Activated gamma-delta T cell (primary cell): ENCODE measurements at places on chromosomes 6 and 20.

GRCh38 chr20:11195899-11196558 is 522.2 kb upstream of the JAG1 start:
- no peak for DNase-seq

GRCh38 chr20:18496740-18497592 is at the start of gene RBBP9:
TSS of gene RBBP9 (minus strand) at chr20:18497225. CDS start at chr20:18497167, 58 bp downstream.
- peak; percentile 50 for DNase-seq

GRCh38 chr20:5714261-5715041 is 35.8 kb upstream of the SHLD1 start:
- no peak for DNase-seq

DNA sequence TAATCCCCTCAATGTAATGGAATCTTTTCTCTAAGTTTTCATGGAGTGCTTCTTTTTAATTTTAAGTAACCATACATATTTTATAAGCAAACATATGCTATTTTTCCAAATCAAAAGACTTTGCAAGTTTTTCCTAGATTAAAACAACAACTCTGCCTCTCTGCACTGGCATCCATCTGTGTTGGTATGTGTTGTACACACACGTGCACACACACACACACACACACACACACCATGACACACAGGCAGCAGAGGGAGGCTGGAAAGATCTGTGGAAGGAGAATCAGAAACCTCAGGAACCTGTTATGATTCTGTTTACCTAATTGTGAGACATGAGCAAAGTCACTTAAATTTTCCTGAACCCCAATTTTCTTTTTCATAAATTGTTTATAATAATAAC is 295.0 kb upstream of the PRDM1 start:
- DNase-seq: no peak

DNA sequence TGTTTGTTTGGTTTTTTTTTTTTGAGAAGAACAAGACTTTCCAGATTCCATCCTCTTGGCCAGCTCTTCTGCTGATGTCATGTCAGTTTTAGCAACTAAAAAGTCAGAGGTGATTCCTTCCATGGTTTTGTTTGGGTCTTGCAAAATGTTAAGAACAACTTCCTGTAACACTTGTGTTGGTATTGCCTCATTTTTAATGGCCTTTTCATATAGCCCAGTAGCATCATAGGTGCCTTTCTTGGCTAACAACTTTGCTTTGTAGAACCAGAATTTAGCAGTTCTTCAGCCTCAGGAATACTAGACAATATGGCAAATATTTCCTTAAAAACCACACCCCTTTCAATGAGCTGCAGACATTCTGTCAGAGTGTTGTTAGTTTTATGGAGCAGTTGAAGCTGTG is 99.5 kb upstream of the SIRPG start:
- DNase-seq: no peak

- no peak for DNase-seq
These were observed 37.2 kb upstream of the PLCB1 start for GRCh38 chr20:8094850-8095249.

GRCh38 chr6:101114703-101115102 is 233.6 kb upstream of the ASCC3 start:
- DNase-seq: no peak

- DNase-seq: peak; percentile 30
These were observed 381 bp downstream of the MAP3K7 start for GRCh38 chr6:90586546-90586835.

- DNase-seq: no peak
These were observed 86.7 kb upstream of the NEDD9 start for GRCh38 chr6:11318835-11319813.

DNA sequence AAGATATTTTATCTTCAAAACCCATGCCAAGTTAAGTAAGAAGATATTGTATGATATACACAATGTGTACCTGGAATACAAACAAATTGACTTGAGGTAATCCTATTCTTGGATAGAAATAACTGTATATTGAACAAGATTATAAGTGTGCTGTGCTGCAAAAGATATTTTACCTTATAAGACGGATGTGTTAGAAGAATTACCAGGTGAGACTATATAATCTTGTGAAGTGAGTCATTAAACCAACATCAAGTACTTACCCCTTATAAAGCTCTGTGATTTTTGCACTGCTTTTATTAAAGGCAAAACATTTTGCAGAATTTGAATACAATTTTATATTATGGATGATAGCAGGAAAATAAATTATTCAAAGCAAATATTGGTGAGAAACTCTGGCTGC is 570.0 kb downstream of the MMUT start:
- DNase-seq: no peak

- no peak for DNase-seq
These were observed 24.1 kb upstream of the RALY start for GRCh38 chr20:33969563-33969962.

DNA sequence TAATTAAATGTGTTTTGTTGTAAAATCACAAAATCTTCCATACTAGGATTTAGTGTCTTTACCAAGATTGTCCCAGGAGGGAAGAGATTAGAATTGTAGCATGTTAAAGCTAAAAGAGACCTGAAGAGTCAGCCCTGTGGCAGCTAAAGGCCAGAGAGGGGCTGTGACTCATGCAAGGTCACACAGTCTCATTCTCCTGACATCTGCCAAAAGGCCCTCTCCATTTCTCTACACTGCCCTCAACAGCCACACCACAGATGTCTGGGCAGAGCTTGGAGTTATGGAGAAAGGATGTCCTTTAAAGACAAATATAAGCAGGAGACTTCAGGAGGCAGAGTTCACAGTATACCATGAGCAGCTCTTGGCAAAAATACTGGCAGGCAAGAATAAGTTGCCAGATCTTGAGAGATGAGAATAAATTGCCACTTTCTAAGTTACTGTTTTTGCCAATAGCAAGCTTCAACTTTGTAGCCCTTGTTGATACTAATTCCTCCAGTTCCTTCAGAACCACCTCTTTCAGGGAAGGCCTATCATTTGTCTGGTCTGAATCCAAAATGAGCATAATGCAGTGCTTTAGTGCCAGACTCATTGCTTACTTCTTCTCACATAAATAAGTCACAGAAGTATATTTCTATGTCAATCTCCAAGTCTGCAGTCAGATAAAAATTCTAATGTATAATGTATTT is 41.7 kb downstream of the AKIRIN2 start:
- DNase-seq: no peak

DNA sequence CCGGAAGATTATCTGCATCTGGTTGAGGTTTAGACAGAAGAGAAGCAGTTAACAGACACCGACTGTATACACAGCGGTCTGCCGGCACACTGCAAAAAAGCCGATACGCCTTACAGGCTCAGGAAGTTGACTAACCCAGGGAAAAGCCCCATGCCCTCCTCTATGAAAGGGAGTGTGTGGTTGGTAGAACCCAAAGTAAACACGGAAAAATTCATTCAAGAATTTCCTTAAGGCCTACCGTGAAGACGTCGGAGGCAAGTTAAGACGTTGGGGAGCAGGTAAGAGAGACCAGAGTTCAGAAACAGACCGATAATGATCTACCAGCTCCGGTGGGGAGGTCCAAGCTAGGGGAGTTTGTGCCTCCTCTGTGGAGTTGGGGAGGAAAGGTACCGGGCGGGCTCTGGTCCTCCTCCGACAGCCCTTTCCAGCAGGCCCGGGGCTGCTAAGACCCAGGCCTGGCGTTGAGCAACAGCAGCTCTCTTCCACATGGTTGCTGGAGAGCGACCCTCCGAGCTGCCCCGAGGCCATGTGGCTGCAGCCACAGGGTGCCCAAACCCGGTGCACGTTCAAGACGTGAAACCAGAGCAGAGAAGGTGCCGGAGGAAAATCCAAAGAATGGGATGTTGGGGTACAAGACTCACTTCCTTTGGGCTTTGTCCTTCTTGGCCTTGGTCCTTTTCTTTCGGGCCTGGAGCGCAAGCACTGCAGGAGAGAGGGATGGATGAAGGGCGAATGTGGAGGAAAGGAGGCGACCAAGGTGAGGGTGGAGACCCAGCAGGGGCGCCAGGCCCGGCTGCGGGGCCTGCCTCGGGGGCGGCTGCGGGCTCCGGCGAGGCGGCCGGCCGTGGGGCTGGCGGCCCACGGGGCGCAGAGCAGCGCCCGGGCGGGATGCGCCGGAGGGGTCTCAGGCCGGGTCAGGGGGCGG is 809 bp downstream of the SRPK1 start:
- no peak for DNase-seq

DNA sequence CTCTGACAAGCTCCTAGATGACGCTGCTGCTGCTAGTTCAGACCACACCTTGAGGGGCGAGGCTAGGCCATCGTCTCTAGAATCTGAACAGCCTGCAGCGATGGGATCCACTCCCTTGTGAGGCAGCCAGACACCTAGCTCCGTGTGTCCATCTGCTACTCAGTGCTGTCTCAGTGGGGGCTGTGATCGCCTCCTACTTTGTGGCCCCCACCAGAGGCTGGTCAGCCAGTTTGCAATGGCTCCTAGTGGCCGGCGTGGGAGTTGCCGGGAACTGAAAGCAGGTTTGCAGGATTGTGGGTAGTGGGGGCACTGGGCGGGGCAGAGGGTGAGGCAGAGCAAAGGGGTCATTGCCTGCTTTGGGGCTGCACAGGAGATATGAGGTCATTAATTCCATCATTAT is 2.8 kb downstream of the CCN5 start:
- no peak for DNase-seq

DNA sequence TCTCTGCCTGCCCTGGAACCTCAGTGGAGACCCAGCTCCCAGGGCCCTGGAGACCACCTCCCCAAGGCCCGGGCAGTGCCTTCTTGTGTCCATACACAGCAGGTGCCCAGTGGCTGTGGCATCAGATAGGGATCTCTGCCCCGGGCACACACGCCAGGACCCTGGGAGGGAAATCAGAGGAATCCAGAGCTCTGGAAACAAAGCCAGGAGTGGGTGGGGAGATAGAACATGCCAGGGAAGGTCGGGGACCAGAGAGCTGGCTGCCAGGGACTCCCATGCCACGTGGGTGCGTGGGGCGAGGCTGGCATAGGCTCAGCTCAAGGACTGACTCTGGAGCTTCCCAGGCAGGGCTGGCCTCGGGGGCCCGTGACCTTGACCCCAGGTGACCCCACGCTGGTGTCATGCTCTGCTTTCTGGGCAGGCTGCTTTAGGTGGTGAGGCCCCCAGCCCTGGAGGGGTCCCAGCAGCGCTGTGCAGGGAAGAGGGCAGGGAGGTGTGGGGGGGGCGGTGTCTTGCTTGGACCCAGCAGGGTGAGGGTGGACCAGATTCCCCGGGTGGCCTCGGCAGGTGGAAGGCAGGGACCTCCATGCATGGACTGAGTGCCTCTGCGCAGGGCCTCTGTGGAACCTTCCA is 17.6 kb upstream of the GATA5 start:
- no peak for DNase-seq

DNA sequence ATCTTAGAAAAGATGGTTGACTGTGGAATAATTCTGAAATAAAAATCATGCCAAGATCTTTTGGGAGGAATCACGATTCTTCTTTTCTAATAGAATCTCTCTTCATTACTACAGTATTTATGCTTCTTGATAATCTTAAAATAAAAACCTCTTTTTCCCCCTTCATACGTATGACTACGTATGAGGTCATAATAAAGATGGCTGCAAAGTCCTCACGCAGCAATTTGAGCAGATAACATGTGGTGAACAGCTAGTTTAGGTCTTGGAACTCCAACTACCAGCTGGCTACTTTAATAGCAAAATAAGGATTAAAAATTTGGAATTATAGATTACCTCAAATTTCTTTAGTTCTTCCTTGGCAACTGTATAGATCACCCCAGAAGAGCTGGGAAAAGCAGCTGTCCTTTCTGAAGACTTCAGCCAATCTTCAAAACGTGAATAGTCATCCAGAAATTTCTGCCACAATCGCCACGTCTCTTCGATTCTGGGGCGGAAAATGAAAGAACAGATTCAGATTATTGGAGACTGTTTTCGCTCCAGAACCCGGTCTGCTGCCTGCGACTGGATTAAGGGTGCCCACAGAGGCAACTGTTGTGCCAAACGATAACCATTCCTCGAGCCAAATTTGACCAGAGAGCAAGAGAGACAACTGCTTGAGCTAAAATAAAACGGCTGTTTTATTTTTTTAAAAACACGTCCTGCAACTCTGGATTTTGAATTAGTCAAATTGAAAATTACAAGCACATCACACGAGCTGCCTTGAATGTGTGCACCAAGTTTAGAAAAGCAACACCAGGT is 347.3 kb downstream of the ESR1 start:
- DNase-seq: no peak

DNA sequence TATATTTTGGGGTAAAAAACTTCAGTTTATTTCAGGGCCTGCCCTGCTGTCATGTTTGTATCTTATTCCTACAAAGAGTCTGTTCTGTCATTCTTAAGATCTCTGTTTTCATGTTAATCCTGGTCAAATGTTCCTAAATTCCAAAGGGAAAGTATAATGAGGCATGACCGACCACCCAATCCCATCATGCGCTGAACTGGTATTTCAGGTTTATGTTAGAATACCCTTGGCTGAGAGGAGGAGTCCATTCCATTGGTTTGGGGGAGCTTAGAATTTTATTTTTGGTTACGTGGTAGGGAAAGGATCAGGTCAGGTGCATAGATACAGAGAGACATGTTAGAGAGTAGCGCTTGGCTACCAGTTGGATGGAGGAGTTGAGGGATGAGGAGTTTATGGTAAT is 25.7 kb downstream of the CFAP61 start:
- no peak for DNase-seq

- no peak for DNase-seq
These were observed 56.6 kb downstream of the SYTL3 start for GRCh38 chr6:158706369-158706982.

GRCh38 chr20:35559042-35559693 is 17.3 kb downstream of the ERGIC3 start:
- DNase-seq: no peak

DNA sequence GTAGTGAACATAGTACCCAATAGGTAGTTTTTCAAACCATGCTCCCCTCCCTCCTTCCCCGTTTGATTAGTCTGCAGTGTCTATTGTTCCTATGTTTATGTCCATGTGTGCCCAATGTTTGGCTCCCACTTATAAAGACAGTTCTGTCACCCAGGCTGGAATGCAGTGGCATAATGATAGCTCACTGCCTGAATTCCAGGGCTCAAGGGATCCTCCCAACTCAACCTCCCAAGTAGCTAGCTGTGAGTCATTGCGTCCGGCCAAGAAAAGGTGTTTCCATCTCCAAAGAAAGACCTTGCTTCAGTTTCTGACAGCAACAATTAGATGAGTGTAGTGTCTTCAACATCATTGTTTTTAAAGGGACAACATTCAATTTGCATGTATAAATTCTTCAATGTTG is 131.1 kb upstream of the CEP162 start:
- no peak for DNase-seq

DNA sequence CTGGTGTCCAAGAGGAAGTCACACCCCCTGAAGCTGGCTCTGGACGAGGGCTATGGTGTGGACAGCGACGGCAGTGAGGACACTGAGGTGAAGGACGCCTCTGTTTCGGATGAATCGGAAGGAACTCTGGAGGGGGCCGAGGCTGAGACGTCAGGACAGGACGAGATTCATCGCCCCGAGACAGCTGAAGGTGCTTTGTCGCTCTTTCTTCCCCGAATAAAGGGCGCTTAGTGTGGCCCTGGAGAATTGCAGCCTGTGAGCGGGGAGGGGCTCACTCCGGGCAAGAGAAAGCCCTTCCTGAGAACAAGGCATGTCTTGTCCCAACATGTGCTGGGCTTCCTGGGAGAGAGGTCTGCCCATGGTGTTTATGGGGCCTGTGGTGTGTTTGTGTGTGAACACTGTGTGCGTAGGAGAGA is 41.4 kb downstream of the MYT1 start:
- no peak for DNase-seq
